ENCODE measurements at places on chromosomes 7 and 10.
A peak's percentile ranks its signal among the peaks of the same experiment; 100 is the strongest.

- DNase-seq: no peak
Measured at GRCh38 chr7:91263384-91264045, 718 bp upstream of the FZD1 start.

- DNase-seq: no peak
Measured at GRCh38 chr10:110918643-110919348, at the start of gene BBIP1. Gene BBIP1 (minus strand): TSS chr10:110919180. CDS start chr10:110918157, 1,023 bp downstream.

- peak; percentile 54 for DNase-seq
Measured at GRCh38 chr10:119209035-119209735, 1.8 kb downstream of the GRK5 start.

- DNase-seq: no peak
Measured at GRCh38 chr7:28480595-28480994, 68.3 kb downstream of the CREB5 start.
